ENCODE measurements at places on chromosomes 1 and 21. TPM values are rescaled to one million over a fixed set of nuclear protein-coding genes. Genes with fewer than 3 reads are reported as not detected.
A peak's percentile ranks its signal among the peaks of the same experiment; 100 is the strongest.

GRCh38 chr1:148372731-148373130 lies 110.4 kb downstream of the PPIAL4G start:
- DNase-seq, result peak; percentile 92

Gene TNN
- not detected for total RNA-seq

DNA sequence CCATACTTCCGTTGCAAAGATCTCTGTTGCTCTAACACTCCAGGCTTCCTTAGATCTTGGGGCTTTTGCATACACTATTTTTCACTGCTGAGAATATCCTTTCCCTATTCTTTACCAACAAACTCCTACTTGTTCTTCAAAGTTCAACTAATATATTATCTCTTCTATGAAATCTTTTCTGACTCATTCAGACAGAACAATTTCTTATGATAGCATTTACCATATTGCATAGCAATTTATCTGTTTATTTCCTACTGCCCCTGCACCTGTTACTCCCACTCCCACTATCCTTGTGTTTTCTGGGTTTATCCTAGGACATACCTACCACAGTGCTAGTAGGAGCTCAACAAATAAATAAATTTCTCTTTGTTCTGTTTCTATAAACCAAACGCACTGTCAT lies 11.0 kb downstream of the GADD45A start:
- DNase-seq, result no peak

Gene DNASE2B
- total RNA-seq, result not detected

DNA sequence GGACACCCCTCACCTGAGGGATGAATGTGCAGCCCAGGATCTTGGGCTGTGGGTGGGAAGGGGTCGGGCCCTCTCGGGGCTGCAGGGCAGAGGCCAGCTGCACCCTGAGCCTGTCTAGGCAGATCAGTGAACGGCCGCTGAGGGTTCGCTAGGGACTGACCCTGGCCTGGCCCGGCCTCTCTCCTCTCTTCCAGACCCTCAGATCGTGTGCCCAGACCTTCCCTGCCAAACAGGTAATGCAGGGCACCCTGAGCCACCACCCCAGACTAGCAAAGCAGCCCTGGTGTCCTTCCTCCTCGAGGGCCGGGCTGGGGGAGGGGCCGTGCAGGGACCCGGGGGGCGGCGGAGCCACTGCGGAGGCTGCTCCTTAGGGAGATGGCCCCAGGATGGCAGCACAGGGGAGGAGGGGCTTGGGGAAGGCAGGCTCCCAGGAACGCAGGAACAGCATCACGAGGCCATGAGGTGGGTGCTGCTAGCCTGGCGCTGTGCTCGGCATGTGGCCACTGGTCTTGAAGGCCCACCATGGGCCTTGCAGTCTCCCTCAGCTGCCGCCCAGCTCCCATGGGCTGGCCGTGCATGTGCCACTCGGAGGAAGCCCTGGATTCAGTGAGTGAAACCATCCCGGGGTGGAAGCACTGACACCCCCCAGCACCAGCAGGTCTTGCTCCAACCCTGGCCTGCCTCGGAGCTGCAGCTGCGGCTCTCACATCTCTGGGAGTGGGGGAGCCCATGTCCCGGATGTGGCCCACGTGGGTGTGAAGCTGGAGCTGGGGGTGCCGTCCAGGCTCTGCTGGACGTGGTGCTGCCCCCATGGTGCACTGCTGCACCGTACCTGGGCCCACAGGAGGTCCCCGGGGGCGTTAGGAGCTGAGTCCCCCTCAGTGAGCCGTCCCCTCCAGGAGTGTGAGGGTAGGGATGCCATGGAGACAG lies 28.7 kb downstream of the COL6A2 start:
- DNase-seq, result no peak

Gene GCSAML
- total RNA-seq, result not detected

Gene PYHIN1
- total RNA-seq, result not detected

DNA sequence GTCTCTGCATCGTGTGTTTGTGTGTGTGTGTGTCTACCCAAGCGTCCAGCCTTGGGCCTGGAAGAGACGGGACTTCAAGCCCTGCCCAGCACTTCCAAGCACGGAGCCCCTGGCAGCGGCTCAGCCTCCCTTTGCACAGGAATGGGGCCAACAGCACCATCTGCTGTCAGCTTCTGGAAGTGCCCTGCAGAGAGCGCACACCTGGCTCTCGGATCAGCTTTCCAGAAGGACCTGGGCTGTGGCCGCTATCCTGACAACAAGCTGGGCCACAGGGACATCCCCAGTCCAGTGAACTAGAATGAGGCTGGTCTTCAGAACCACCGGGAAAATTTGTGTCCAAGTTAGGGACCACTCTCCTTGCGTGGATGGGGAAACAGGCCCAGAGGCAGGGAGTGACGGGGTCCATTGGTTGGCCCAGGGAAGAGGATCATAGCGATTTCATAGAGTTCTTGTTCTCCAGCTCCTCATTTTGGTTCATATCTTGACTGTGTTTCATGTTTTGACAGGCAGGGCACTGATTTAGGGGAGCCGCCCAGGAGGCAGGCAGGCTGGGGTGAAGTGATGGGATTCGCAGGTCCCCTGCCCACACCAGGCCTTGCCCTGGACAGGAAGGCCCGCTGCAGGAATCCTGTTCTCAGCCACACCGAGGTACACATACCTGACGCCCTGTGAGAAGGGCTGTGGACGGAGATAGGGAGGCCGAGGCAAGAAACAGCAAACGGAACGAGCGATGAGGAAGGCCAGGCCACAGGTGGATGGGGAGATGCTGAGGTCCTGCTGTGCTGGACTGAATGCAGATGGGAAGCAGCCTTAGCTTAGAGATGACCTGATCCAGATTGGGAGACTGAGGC lies 38.4 kb downstream of the TAS1R2 start:
- DNase-seq, result peak; percentile 84

DNA sequence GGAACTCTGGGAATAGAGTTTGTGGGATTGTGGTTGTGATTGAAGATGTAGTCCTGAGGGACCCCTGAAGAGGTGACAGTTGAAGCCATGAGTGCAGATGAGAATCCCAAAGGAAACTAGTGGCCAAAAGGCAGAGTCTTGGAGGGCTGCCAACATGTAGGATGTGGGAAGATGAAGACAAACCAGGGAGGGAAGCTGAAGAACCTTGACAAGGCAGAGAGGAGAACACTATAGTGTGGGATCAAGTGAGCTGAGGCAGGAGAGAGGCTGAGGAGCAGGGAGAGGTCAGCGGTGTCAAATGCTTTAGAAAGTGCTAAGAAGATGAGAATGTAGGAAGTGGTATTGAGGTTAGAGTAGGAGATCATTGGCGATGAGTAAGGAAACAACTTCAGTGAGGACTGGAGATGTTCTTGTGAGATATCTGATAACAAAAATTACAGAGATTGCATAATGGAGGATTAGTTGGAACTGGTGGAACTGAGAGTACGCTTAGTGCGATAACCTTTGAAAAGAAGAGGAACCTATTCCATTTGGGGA lies 88.5 kb upstream of the VCAM1 start:
- peak; percentile 74 for DNase-seq

DNA sequence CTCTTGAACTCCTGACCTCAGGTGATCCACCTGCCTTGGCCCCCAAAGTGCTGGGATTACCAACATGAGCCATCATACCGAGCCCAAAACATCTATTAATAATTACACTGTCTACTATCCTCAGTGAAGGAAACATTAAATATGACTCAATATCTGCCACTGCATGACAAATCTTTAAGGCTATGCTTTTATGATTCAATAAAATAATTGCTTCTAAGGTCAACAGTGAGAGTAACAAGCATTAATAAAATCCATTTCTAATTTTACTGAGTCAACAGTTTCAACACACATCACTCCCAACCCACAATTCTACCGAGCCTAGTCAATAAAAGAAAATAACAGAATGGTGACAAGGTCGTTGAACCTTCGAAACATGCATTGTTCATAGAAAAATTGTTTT lies 125.5 kb upstream of the CHRM3 start:
- peak; percentile 72 for DNase-seq

DNA sequence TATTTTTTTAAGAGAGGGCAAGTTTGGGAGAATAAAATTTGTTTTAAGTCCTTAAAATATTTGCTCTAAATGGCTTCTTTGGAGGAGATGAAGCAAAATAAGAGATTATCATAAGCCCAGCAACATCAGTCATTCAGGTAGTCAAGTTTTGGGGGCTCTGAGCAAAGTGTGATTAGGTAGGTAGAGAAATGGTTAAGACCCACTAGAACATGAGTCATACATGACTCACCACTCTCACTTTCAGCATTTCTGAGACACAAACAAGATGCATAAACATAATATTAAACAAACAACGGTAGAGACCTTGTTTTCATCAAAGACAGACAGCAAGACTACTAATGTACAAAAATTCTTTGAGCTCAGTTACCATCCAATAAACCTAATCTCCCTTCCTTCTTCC lies 272.2 kb downstream of the LMO4 start:
- DNase-seq, result peak; percentile 37

Gene SPATA17
- total RNA-seq, result 3.8 TPM

DNA sequence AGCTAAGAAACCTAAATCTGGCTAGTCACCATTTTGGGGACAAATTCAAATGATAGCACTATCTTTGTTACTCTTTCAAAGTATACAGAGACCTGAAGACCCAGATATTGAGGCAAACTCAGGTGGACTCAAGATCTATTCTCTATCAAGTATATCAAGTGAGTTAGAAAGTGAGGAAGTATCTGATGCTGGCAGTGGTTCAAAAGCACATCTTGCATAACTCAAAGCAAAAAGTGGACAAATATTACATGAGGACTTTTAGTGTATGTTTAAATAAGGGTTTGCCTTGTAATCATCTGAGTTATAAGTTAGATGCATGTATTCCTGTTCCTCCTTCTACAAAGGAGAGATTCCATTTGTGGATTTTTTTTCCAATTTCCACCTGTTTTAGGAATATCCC lies 338.4 kb downstream of the DISC1 start:
- no peak for DNase-seq

Gene CRNN
- total RNA-seq, result not detected

DNA sequence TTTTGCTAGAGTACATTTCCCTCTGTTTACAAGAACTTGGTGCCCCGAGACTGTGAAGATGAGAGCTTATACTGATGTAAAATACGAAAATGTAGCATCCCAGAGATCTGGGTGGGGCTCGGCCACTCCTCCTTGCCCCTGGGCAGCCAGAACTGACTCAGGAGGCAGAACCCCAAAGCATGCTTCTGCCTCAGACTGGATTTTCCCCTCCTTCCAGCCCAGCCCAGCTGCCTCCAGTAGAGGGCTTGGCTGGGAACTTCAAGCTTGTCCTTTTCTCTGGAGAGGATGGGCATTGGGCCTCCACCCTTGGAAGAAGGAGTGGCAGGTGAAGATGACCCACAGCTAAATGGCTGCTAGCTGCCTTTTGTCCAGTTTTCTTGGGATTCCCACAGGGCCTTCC lies 24.3 kb upstream of the BTG2 start:
- peak; percentile 46 for DNase-seq

GRCh38 chr1:29324771-29325351 lies 88.5 kb downstream of the PTPRU start:
- no peak for DNase-seq

GRCh38 chr1:65148548-65149350 lies 746 bp downstream of the AK4 start:
- DNase-seq, result peak; percentile 61

GRCh38 chr21:45338311-45339017 lies 50.8 kb upstream of the POFUT2 start:
- no peak for DNase-seq

- DNase-seq, result peak; percentile 55
Measured at GRCh38 chr1:110927484-110928075, 36.1 kb downstream of the LRIF1 start.

GRCh38 chr1:155976913-155977689 lies 1.2 kb downstream of the ARHGEF2 start:
- peak; percentile 37 for DNase-seq

Gene SLC19A1
- 54.2 TPM for total RNA-seq

GRCh38 chr1:182366596-182366995 lies 25.0 kb downstream of the GLUL start:
- DNase-seq, result no peak
